NT2/D1 (cell line): ENCODE measurements at places on chromosomes 16 and 17.

- no peak for DNase-seq
Observed at GRCh38 chr16:68275611-68276191, 11.4 kb downstream of the SLC7A6 start.

DNA sequence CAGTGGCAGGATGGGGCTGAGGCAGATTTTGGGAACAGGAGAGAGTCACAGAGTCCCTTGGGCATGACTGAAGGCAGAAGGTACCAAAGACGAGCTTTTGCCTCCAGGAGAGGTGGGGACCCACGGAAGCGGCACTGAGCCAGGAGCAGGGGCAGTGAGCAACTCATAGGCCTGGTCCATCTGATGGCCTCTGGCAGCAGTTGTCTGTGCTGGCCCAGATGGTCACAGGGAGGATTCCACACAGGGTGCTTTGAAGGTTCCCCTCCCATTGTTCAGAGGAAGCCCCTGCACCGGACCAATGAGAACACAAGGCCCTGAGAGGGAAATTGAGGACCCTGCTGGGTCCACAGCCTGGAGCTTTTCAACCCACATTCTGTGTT lies 360.3 kb upstream of the TNRC6C start:
- DNase-seq = no peak

DNA sequence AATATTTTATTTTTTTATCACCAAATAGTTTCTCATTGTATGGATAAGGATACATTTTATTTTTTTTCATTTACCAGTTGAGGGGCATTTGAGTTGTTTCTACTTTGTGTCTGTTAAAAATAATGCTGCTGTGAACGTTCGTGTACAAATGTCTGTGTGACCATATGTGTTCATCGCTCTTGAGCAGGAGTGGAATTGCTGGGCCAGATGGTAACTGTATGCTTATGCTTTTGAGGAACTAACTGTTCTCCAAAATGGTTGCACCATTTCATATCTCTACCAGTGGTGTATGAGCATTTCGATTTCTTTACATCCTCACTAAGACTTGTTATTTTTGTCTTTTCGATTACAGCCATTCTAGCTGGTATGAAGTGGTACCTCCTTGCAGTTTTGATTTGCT lies 212.5 kb upstream of the N4BP1 start:
- DNase-seq = no peak

GRCh38 chr16:81765111-81765919 lies 13.8 kb upstream of the PLCG2 start:
- DNase-seq = no peak

GRCh38 chr16:26765087-26765486 lies 301.6 kb upstream of the C16orf82 start:
- DNase-seq = no peak

DNA sequence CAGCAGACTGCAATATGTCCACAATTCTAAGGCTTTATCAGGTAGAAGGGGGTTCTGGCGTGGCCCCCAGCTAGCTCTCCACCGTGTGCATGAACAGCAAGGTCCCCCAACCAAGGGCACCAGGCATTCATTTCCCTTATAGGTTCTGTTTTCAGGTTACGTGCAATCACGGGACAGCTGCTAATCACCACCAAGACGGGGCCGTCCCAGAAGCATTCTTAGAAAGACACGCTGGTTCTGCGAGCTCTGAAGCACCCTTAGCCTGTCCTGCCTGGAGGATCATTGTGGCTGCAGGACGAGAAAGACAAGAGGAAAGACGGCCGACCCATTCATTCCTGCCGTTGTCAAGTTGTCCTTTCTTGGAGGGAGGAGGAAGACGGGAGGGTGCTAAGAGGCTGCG lies 302.9 kb downstream of the SOX9 start:
- DNase-seq = no peak

DNA sequence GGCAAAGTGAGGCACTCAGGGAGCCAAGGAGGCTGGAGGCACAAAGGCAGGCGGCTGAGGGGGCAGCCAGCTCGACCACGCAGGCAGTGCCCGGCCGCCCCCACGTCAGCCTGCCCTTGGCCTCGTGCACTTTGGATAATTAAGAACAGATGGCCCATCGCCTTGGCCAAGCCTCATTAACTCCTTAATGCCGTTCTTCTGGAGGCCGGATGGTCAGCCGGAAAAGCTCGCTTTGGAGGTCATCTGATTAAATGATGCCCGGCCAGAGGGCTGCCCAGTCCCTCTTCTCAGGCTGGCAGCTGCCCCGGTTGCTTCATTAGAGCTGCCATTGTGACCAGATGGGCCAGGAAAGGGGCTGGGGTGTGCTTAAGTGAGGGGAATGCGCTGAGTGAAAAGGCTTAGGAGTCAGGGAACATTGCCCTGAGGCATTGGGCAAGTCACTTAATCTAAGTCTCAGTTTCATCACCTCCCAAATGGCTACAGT lies 364.0 kb downstream of the NPIPA8 start:
- no peak for DNase-seq

- DNase-seq = no peak
Observed at GRCh38 chr16:58264961-58265479, 29.8 kb downstream of the PRSS54 start.

DNA sequence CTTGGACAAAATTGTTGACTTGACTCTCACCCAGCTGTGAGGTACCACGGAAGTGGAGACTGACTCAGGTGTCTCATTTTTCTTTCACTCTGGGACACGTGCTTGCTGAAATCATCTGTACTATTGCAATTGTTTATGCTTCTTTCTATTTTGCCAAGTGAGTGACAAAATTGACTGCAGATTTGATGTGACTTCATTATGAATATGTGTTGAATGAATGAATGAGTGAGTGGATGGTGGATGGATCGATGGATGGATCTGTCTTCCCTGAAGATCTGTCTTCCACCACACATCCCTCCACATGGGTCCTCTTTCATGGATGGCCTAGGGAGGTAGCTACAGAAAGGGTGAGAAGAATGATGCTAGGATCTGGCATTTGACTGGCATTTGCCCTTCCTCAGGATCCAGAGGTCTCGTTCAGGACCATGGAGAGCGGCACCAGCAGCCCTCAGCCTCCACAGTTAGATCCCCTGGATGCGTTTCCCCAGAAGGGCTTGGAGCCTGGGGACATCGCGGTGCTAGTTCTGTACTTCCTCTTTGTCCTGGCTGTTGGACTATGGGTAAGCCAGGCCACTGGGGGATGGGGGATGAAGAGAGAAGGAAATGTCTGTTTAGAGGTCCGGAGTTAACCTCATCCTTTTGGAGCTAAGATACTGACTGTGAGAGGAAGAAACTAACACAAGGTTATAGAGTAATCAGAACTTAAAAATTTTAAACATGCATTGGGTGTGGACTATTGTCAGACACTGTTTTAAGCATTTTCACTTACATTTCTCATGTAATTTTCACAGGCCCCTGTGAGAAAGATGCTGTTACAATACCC lies 12.7 kb downstream of the SLC5A11 start:
- peak; percentile 54 for DNase-seq

GRCh38 chr17:9850151-9850550 lies 24.4 kb downstream of the GLP2R start:
- no peak for DNase-seq

DNA sequence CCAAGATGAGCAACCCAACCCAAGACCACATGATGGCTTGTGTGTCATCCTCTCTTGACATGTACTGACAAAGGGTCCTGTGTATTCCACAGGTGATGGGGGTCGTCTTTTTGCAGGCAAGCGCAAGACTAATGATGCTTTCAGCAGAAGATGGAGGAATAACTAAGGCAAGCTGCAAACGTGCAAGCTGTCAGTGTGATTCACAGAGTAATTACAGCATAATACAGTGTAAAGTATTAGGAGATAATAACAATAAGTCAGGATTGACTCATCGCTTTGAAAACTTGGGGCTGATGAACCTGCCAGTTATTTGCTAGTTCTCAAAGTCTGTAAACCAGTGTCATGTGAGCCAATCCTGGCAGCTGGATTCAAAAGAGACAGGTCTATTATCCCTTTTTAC lies 41.6 kb upstream of the ASIC2 start:
- DNase-seq = no peak

- DNase-seq = no peak
Observed at GRCh38 chr17:47733674-47734410, 806 bp downstream of the TBX21 start.

- DNase-seq = peak; percentile 38
Observed at GRCh38 chr16:77946823-77947222, 75.5 kb upstream of the CLEC3A start.

DNA sequence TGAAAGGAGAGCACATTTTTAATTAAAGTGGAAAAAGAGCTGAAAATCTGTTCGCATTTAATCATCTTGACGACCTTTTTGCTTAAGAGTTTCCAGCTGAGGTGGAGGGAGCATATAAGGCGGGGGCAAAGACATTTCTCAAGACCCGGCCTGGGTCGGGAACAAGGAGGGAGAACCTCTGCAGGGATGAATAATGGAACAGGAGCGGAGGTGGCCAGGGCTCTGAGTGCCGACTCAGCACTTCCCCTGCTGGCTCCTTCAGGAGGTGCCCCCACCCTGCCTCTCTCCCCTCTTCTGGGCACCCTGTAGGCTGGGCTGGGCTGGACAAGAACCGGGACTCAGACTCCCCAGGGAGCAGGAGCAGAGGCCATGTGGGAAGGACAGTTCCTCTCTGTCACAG lies 7.9 kb upstream of the NGFR start:
- DNase-seq = no peak

GRCh38 chr16:80167657-80168390 lies 373.0 kb upstream of the DYNLRB2 start:
- no peak for DNase-seq

DNA sequence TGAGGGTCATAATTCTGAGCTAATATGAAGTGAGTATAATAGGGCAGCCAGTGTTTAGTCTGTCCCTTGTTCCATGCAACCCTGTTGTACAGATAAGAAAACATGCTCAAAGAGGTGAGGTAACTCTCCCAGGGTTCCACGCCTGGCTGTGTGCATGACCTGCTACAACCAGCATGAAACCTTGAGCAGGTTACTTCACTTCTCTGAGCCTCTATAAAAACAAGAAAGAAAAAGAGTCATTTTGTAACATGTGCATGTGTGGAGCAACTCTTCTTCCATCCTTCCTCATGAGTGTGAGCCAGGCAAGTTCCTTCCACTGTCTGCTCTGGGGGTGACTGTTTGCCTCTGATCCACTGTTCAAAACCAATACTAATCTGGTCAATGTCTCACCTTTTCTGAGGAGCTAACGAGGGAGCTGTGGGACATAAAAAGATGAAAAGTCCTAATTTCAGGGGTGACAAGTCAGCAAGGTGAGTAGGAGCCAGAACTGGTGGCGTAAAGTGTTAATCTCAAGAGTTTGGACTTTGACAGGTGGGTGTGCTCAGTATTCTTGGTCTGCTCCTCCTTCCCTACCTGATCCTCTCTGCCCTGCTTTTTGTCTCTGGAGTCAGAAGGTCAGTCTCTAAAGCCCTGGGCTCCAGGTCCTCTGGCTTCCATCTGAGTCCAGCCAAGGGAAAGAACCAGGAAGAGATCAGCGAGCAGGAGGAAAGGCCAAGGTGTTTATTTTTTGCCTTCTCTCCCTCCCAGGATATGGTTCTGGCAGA lies 21.5 kb downstream of the GFOD2 start:
- no peak for DNase-seq

- no peak for DNase-seq
Observed at GRCh38 chr16:54431997-54432896, 145.7 kb upstream of the IRX3 start.

GRCh38 chr16:66801320-66802105 lies at the start of gene TERB1:
TERB1 (minus strand) TSS chr16:66801584; CDS start chr16:66796798, 4,786 bp downstream.
- no peak for DNase-seq

DNA sequence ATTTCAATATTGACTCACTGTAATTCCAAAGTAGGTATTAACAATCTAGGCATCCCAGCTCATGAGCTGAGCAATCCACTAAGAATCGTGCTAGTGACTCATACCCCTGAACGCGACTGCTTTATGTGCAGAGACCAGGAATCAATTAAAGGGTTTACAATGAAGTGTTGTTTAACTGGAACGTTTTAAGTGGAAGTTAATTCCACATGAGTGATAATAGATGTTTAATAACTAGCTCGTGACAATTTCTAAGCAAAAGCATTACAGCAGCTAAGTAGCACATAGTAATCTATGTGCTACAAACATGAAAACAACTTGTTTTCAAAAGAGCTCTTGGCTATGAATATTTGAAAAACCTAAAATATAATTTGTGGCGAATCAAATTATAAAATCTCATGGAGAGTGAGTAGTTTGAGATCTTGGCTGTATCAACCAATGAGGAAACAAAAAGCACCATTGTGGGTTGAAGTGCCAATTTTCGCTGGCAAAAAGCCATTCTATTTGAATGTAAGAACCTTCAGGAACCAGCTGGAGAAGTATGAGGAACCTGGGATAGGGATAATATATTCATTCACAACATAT lies 9.4 kb downstream of the GJC1 start:
- DNase-seq = no peak

DNA sequence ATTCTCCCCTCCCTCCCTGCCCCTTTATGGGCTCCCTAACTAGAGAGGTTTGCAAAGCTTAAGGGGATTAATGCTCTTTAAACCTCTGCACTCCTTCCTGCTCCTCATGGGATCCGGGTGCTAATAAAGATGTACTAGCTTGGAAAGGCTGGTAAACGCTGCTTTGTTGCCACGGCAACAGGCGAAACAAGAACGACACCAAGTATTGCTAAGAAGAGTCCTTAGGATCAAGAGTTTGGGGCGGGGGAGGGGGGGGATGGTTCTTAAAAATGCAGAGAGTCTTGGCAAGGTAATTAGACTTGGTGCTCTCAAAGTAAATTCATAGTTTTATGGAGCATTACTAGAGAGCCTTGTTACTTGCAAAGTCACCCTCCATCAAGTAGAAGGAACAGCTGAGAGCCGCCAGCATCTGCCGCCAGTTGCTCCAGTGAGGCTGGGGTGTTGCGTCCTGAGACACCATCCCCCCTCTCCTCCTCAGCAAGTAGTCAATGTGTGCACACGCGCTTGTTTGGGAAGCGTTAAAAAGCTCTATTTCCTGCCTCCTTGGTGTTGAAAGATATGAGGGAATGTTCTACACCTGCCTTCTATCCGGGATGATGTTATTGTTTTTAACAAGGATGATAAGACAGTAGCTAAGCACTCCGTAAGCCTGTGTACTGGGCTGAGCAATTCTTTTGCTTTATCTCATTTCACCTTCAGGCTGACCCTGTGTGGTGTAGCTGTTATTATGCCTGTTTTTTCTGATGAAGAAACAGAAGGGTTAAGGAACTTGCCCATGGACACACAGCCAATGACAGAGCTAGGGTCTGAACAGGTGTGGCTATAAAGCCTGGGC lies 190.9 kb downstream of the CCDC182 start:
- DNase-seq = peak; percentile 78

DNA sequence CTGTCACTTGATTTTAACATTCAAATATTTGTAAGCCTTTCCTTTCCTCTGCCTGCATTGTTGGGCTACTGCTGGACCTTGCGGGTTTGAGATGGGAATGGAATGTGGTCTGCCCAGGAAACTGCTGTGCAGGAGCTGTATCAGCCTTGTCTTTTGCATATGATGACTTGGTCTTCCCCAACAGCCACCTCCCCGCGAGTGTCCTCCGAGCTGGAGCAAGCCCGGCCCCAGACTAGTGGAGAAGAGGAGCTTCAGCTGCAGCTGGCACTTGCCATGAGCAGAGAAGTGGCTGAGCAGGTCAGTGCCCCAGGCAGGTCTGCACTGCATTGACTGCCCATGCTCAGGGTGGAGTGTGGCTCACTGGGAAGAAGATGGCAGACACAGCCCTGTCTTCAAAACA lies 52.8 kb downstream of the B9D1 start:
- DNase-seq = no peak
